Stimulated activated CD4-positive, alpha-beta T cell treated with anti-CD3 and anti-CD28 coated beads, Interleukin-4, amount 100 ng/mL, for 1 hour (primary cell): ENCODE measurements at places on chromosomes 3 and 15.

DNA sequence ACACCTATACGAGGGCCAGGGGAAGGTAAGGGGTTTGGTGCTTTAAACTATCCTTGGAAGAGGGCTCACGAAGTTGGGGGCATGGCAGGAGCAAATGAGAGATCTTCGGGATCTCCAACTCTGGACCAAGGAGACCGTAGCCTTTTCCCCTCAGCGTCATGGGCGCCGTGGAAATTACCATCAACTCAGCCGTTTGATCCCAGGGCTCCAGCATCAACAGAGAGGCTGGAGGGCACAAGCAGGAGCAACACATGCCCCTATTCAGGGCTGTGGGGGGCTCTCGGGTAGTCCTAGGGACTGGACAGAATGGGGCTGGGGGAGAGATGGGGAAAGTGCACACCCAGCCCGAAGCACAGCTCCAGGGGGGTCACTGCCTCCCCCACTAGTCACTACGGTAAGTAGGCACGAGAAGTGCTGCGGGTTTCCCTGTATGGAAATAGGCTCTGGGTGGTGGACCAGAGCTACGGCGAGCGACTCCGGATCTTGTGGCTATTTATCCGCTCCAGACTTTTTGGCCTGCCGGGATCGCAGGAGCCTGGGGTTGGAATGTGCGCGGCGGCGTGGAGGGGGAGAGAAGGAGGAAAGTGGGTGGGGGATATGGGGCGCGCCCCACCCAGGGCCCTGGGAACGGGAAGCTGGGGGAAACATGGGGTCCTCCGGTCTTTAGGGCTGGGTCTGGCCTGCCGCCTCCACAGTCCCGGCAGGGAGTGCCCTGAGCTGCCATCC lies 539 bp upstream of the LAMB2 start:
- no peak for DNase-seq

DNA sequence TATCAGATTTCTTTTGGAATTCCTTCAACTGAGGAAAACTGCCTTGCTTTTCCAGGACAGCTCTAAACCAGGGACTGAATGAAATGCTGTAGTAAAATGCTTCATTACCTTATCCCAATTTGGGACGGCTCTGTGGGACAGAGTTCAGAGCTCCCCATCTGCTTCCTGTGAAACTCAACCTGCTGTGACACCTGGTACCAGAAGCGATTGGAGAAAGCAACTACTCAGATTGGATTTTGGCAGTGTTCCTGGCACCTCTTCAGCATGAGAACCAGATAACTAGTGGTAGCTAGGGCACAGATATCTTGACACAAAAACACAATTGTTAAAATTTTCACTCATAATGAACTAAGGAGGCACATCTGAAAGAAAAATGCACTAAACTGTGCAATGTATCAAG lies 539.1 kb downstream of the SI start:
- DNase-seq: no peak

DNA sequence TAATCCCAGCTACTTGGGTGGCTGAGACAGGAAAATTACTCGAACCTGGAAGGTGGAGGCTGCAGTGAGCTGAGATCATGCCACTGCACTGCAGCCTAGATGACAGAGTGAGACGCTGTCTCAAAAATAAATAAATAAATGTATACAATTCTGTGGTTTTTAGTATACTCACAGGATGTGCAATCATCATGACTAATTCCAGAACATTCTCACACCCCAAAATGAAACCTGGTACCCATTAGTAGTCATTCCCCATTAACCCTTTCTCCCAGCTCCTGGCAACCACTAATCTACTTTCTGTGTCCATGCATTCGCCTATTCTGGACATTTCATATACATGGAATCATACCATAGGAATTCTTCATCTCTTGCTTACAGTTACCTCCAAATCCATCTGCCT lies 44.5 kb downstream of the LRRFIP2 start:
- DNase-seq: no peak

DNA sequence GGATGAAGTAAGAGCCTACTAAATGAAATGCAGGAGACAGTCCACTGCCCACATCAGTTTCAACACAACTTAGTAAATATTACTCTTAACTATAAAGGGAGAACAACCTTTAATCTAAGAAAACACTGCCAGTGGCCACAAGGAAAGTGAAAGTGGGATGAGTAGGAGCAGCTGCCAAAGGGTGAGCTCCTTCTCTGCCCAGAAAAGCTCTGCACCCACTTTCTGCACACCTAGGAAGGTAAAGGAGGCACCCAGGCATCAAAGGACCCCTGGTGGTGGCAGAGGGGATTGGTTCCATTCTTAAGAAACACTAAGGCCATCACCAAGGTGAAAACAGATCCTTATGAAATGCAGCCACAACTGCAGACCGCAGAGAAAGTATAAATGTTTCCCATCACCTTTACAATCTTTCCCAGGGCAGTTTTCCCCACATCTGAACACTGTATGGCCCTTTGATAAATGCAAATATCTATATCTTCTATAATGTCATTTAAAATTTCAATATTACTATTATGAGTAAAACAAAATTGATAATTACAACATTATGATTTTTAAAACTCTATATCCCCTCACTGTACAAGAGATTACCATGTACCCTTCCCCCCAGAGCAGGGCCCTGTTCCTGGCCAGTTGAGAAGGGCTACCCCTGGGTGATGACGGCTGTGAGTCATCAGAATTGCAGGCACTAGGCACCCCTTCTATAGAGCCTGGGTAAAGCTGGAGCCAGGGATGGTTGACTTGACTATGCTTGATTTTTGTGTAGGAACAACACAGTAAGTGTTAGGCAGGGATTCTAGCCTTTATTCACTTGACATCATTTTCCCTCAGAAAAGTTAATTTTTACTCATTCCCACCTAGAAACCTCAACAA lies 92.0 kb downstream of the SNRK start:
- peak; percentile 62 for DNase-seq

DNA sequence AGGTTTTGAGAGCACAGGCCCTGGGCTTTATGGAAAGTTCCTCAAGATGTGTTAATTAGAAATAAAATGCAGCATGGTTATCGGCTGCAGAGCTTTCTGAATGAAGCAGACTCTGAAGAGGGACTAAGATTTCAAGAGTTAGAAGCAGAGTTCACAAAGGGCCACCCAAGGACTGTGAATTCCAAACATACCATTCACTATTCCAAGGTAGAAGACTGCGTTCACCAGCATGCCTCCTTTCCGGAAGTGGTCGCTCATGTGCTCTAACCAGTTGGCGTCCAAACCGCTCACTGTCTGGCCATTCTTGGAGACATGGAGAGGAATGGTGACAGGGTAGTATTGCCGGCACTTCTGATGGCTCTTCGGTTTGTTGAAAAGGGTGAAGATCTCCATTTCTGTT lies 104.9 kb downstream of the OXNAD1 start:
- DNase-seq: no peak

DNA sequence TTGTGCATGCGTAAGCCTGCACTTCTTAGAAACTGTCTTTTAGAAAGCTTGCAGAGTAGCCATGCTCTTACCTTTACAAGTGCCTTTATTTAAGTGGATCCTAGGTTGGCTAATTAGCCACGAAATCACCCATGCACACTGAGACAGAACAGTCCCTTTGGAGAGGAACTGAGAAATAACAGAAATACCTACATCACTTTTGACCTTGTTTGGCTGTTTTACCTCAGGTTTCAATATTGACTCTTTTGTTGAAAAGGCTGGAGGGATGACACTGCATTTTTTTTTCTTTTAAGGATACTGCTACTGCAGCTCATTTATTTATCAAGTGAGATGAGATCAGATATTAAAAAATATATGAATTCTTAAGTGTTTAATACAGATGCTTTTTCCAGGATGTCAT lies 155.6 kb upstream of the GOLIM4 start:
- DNase-seq: no peak

- DNase-seq: no peak
Observed at GRCh38 chr15:68389041-68389930, 42.7 kb downstream of the ITGA11 start.

DNA sequence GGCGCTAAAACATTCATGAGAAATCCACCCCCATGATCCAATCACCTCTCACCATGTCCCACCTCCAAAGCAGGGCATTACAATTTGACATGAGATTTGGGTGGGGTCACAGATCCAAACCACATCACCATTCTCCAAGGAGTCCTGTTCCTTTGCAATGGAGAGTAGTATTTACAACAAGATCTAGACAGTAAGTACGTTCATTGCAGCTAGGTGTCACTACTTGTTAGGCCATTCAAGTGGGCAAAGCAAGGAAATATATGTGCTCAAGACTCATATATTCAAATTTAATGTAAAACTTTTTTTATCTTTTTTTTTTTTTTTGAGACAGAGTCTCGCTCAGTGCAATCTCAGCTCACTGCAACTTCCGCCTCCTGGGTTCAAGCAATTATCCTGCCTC lies 79.3 kb downstream of the AQP9 start:
- no peak for DNase-seq

DNA sequence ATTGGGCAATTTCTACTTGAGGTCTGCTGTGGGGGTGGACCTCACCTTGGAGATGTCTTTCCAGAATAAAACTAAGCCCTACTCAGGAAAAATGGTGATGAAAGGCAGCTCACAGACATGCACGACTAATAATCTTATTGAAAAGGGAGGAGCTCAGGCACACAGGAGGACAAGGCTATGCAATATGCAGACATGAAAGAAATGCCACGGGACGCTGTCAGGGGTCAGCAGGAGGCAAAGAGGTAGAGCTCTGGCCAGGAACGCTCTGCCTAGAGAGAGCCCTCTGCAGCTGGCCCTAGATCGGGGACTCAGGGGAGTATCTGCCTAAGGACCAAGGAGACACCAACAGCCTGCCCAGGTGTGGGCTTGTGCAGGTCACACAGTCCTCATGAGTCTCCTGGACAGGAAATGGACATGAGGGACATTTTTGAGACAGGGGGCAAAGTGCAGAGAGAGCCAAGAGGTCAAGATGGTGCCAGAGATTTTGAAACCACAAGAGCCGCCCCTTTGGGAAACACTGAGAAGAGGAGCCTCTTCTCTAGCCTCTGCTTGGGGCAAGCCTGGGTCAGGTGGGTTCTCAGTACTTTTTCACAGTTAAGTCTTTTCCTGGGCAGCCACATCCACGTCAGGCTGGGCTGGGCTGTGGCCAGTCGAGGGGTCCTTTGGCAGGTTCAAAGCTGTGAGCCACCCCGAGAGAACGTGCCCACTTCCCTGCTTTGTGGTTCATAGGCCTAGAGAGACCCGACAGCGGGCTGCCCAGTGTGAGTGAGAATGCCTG lies 23.2 kb downstream of the EAF1 start:
- DNase-seq: no peak

DNA sequence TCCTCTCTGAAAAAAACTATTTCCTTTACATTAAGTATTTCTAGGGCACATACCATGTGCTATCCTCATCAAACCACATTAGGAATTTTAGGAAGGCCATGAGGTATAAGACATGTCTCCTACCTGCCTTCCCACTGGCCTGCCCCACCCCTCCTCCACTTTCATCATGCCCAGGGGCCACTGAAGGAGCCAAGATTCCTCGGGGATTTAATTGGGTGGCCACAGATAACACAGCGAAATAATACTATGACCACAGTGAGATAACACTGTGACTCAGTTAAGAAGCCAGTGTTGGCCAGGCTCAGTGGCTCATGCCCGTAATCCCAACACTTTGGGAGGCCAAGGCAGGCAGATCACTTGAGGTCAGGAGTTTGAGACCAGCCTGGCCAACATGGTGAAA lies 9.8 kb upstream of the BMF start:
- no peak for DNase-seq

- DNase-seq: no peak
Observed at GRCh38 chr15:83653639-83654378, at the start of gene ADAMTSL3. ADAMTSL3 (plus strand) TSS chr15:83654123; CDS start chr15:83655762, 1,639 bp downstream.

DNA sequence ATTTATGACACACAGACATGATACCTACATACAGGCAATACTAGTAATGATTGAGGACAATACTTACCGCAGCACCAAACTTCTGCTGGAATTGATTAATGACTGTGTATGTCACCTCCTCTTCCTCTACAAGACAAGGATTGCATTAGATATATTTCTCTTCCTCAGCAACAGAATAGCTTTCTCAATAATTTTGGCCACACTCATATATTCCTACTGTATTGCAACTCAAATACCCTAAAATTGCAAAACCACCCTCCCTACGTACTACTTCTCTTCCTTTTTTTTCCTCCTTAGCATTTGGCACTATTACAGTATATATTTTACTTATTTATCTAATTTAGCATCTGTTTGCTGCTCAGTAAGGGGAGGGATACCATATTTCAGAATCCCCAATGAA lies 14.8 kb downstream of the EXD1 start:
- no peak for DNase-seq

- DNase-seq: no peak
Observed at GRCh38 chr15:94263341-94264273, 32.2 kb downstream of the MCTP2 start.

DNA sequence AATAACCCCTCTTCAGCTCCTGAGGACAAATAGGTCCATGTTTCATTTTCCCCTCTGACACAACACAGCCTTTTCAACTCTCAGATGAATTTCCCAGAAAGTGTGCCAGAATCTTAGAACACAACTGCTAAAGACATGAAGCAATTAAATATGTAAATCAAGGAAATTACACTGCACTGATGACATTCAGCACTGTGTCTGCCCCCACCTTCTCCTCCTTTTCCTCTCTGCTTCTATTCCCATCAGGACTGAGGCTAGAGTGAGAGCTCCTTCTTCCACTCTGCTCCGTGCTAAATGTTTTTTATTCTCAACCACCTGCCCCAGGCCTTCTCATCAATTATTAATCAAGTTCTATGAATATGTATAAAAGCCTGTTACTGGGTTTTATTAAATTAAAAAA lies 596.1 kb downstream of the TUSC7 start:
- DNase-seq: no peak

DNA sequence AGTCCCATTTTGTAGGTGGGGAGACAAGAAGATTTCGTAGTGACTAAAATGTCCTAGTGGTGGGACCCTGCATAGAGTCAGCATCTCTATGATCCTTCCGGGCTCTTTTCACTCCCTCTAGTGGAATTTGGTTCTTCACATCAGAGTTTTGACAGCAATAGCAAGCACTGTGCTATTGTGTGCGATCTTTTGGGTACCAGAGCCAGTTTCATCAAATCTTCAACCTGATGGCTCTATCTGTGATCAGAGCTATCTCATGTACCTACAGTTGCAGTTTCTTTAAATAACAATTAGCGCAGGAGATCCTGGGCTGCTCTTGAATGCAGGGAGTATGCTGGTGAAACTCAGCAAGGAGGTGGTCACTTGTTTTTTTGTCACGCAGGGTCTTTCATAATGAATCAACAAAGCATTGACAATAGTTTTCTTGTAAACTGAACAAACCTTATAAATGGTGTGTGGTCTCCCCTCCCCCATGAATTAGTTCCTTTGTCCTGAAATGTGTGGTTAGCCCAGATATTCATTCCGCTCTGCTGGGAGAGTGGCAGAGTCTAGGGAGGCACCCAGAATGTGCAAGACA lies 257.2 kb upstream of the SOX2 start:
- DNase-seq: no peak
